Stimulated activated CD8-positive, alpha-beta memory T cell treated with anti-CD3 and anti-CD28 coated beads, Interleukin-4, amount 100 ng/mL, for 1 hour (primary cell): ENCODE measurements at places on chromosomes 3 and 15.

- DNase-seq: no peak
Observed at GRCh38 chr3:152156880-152157279, 111.8 kb upstream of the MBNL1 start.

DNA sequence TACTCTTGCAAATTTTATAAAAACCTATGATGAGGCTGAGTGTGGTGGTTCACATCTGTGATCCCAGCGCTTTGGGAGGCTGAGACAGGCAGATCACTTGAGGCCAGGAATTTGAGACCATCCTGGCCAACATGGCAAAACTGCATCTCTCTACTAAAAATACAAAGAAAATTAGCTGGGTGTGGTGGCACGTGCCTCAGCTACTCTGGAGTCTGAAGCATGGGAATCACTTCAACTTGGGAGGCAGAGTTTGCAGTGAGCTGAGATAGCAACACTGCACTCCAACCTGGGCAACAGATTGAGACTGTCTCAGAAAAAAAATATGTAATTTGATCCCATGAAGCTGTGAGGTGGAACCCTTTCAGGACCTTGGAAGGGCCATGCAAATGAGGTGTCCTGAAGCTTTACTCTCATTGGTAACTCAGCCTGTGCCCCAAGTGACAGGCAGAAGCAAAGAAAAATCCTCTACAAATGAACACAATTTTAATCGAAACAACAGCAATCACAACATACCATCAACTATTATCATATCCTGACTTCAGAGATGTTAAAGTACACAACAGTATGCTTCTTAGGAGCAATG, 84.6 kb upstream of the CDV3 start:
- no peak for DNase-seq

DNA sequence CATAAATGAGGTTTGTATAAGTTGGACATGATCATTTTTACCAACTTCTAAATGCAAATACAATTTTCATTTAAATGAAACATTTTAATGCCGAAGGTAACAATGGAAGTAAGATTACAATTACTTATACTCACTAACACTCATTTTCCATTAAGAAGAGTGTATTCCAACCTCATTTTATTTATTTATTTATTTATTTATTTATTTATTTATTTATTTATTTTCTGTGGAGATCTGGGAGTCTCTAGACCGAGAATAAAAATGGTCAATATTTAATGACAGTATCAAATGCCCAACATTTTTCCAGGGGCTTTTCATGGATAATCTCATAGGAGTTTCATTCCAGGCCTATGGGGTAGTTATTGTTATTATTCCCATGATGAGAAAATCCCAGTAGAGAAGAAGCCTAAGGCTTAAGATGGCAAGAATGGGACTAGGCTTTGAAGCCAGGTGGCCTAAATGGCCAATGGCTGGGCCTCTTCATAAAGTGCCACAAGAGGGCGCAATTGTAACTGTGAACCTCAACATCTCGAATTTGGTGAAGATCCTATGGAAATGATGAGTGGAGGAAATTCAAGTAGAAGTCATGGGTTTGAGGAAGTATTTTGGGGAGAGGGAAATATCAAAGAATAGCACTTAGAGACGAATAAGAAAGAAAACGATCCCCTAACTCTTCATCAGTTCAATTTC, 21.3 kb downstream of the VGLL3 start:
- DNase-seq: no peak

- DNase-seq: no peak
Observed at GRCh38 chr3:135896613-135897012, 68.9 kb upstream of the PPP2R3A start.

GRCh38 chr15:51094606-51095569, at the start of gene TNFAIP8L3:
TNFAIP8L3 (minus strand) TSS chr15:51094906; CDS start chr15:51094595, 311 bp downstream.
- no peak for DNase-seq
